ENCODE measurements at places on chromosomes 4 and X.

DNA sequence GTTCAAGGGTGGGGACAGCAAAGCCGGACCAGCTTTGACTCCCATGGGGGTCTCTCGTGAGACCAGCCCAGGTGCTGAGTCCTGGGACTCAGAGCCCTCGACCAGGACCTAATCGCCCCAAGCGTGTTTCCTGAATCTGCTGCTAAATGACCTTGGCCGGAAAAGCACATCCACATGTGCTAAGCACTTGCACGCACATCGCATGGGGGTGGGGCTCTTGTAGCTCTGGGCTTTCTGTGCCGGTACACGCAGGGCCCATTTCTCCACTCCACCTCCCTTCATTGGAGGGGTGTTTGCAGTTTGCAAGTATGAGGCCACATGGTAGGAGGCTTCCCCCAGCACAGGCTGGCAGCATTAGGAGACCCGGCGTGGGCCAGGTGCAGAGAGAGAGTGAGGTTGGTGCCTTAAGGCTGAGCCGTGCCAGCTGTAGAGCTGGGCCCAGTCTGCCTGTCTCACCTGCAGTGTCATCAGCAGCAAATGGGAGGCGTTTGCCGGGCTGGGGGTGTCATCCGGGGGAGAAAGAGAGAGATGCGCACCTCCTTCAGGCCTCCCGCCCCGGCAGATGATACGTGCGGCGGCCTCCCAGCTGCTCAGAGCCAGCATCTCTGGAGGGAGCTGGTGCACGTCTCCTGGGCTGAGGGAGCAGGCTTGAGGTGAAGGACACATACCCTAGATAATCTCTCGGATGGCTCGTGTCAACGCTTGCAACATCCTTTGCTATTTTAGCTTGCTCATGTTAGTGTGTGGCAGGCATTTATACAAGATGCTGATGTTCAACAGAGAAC lies 45.2 kb upstream of the CLCN4 start:
- peak; percentile 32 for DNase-seq

DNA sequence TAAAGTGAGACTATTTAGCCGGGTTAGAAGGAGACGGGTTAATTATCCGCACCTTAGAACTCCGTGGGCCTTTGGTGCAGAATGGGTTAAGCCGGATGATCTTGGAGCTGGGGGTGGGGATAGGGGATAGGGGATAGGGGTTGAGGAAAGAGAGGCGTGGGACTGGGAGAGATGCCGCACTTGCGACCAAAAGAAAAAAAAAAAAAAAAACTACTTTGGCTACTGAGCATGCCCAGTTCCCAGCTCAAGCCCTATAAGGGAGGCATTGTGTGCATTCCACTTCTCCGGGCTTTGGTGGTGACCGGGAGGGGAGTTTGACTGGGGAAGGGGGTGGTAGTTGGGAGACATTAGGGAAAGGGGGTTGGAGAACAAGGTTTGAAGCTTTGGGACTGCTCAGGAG lies at the start of gene SLITRK4:
Gene SLITRK4, minus strand, starts transcription at position 187 of the 400 bp plus-strand sequence. CDS start 4,993 bp downstream, outside the sequence.
- DNase-seq = no peak

- DNase-seq = no peak
Observed at GRCh38 chr4:26503844-26504243, 13.6 kb upstream of the CCKAR start.

GRCh38 chrX:129840344-129840743 lies 3.3 kb downstream of the ZDHHC9 start:
- DNase-seq = no peak

DNA sequence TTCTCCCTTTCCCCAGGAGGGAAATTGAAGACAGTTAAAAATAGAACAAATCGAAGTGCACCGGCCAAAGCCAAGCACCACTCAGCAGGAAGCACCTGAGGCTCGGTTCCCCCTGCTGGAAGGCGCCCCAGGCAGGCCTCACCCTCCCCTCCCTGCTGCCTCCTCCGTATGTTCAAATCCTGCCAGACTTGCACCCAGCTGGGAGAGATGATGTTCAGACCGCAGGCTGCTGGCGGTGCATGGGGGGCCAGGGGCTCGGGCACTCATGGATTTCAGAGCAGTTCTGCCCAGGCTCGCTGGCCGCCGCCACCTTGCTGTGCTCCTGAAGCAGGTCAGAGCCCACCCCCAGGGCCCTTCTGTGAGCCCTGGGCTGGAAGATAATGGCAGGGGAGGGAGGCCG lies 91.4 kb downstream of the DCTD start:
- DNase-seq = no peak

- no peak for DNase-seq
Observed at GRCh38 chr4:112557676-112558411, 41.9 kb upstream of the NEUROG2 start.

GRCh38 chr4:87077914-87078585 lies 142.4 kb downstream of the KLHL8 start:
- DNase-seq = no peak
